Esophagus squamous epithelium (tissue), 5 donors: ENCODE measurements at places on chromosomes 2 and 18. TPM values are rescaled to one million over a fixed set of nuclear protein-coding genes. Genes with fewer than 3 reads are reported as not detected.

- peak; percentile 20 for DNase-seq
These were observed 7.8 kb upstream of the ARHGAP25 start for GRCh38 chr2:68726608-68727367.

GRCh38 chr2:25597881-25598280 is 75.5 kb downstream of the DTNB start:
- no peak for DNase-seq

DNA sequence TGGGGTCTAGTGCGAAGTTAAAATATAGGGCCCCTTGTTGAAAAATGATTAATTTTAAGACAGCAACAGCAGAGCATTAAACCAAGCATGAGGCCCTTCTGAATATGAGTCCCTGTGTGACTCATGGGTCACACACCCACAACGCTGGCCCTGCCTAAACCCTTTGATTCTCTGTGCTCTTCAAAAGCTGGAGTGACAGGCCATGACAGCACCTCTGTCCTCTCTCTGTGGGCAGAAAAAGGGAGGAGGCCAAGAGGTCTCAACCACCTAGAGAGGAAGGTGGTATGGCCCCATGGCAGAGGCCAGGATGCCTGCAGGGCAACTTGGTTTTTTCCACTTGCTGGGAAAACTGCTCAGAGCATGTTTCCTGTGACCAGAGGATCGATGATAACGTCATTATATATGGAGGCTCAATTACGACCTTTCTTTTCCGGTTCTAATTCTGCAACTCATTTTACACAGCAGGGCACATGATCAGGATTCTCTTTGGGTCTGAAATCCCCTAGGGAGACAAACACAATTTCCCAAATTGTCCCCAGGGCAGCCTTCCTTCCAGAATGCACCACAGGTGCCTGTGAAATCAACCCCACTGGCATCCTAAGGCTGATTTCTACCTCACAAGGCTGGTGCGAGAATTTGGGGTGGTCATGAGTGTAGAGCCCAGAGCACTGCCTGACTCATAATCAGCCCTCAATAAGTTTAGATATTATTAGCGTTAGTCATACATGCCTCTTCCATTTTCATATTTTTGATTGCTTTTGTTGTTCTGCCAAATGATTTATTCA is 102.0 kb upstream of the PPP1CB start:
- no peak for DNase-seq

SPR gene
- total RNA-seq, result 16.6 TPM

OTOS gene
- total RNA-seq, result not detected

EVA1A gene
- total RNA-seq, result not detected

NLRC4 gene
- 0.91 TPM for total RNA-seq

IL37 gene
- total RNA-seq, result not detected

GAREM2 gene
- 1.5 TPM for total RNA-seq

CYP26B1 gene
- total RNA-seq, result 1.2 TPM

NXPH2 gene
- not detected for total RNA-seq
